Cerebellum (tissue), 4 donors: ENCODE measurements at places on chromosomes 13 and 19.

- no peak for DNase-seq
These were observed 155.3 kb upstream of the LSM14A start for GRCh38 chr19:34017024-34017423.

- no peak for DNase-seq
These were observed 32.5 kb downstream of the DLEU7 start for GRCh38 chr13:50810998-50811397.

GRCh38 chr19:48480558-48481500, 11.7 kb downstream of the CYTH2 start:
- peak; percentile 73 for DNase-seq

DNA sequence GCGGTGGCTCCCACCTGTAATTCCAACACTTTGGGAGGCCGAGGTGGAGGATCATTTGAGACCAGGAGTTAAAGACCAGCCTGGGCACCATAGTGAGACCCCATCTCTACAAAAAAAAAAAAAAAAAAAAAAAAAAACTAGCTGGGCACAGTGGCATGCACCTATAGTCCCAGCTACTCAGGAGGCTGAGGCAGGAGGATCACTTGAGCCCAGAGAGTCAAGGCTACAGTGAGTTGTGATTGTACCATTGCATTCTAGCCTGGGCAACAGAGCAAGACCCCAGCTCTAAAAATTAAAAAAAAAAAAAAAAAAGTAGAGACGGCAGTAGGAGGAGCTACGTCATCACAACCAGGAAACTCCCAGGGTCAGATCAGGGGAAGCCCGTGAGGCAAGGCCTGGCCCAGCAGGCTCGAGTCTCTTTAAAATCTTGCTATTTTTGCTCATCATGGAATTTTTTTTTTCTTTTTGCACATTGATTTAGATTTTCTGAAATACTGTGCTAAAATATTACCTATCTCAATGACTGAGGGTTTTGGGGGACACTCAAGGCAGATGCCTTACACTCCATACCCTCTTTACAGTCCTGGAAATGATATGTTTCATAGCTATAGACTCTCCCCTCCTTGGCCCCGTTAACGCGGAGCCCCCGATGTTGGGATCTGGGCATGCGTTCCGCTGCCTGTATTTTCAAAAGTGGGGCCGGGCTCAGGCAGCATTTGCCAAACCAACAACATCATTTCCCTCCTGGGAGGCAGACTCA, 44.4 kb upstream of the USE1 start:
- DNase-seq: no peak

- DNase-seq: no peak
These were observed 61.5 kb upstream of the ZNF536 start for GRCh38 chr19:30310602-30311263.

DNA sequence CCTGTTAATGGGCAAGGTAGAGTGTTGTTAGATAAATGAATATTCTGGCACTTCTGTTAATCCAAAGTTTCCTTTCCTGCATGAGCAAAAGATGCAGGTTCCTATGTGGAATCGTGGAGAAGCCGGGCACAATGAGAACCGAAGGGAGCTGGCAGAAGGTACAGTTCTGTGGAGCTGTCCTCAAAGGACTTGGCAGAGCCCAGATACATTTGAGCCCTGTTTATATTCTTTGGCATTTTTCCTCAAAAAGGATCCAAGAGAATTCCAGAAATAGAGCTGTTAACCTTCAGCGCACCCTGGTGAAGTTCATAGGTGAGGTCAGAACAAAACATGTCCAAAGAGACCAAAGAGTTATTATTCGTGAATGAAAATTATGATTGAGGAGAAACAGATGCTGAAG, 4.0 kb upstream of the DLEU7 start:
- DNase-seq: peak; percentile 69

GRCh38 chr13:113902481-113902880, 38.6 kb upstream of the GAS6 start:
- DNase-seq: no peak

GRCh38 chr13:93847162-93847561, 620.6 kb downstream of the GPC6 start:
- DNase-seq: no peak

DNA sequence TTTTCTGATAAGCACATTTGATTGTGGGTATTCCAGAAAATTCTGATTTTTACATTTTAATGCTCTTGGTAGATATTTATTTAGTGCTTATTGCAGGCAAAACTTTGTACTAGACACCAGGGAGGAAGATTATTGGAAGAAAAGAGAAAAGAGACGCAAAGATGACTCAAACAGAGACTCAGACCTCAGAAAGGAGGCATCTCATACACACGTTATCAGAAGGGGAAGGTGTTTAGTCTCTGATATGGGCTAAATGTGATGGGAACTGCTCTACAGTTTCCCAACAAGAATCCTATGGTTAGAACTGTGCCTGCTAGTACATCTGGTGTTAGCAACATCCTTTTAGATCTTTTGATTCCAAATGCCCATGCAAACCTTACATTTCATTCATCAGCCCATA, 245.6 kb downstream of the KLF5 start:
- no peak for DNase-seq

GRCh38 chr13:95335667-95336066, 34.4 kb upstream of the ABCC4 start:
- no peak for DNase-seq

- no peak for DNase-seq
These were observed 6.8 kb downstream of the TLE6 start for GRCh38 chr19:2984215-2984528.

GRCh38 chr13:91399189-91400062, 1.0 kb downstream of the GPC5 start:
- DNase-seq: no peak

- DNase-seq: no peak
These were observed 24.1 kb downstream of the OLFM4 start for GRCh38 chr13:53052675-53053074.

DNA sequence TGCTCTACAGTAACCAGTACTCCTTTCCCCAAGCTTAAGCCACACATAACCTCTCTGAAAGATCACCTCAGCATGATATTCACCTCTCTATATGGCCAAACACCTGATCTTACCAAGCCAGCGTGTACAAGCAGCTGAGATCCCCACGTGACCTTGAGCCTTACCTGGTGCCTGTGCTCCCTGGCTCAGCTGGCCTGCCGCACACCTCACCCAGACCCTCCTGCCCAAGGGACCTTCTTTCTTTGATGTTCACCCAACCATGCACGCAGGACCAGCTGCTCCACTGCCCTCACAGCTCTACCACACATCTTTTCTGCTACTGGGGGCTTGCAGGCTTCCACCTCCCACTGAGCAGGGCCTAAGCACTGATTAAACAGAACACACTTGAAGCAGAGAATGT, 9.0 kb downstream of the DHRS12 start:
- no peak for DNase-seq

GRCh38 chr13:111461445-111462149, 141.2 kb downstream of the TEX29 start:
- DNase-seq: no peak

DNA sequence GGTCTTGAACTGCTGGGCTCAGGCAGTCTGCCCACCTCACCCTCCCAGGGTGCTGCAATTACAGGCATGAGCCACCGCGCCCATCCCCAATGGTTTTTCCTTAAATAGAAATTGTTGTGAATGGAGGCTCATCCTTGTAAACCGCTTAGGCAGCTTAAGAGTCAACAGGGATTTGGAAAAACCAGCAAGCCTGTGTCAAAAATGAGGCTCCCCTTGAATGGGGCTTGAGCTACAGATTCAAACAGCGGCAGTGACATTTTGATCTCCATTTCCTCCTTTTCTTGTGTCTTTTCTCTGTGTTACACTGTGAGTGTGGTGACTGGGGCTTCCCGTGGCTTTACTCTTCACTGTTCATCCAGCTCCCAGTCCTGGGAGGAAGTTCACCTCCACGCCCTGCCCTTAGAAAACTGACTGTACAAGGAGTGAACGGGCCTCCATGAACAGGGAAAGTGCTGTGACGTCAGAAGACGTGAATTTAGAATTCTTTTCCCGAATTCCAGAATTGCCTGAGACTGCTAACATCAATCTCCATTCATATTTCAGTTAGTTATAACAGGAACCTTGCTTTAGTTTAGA, 15.3 kb upstream of the RAB8A start:
- no peak for DNase-seq

DNA sequence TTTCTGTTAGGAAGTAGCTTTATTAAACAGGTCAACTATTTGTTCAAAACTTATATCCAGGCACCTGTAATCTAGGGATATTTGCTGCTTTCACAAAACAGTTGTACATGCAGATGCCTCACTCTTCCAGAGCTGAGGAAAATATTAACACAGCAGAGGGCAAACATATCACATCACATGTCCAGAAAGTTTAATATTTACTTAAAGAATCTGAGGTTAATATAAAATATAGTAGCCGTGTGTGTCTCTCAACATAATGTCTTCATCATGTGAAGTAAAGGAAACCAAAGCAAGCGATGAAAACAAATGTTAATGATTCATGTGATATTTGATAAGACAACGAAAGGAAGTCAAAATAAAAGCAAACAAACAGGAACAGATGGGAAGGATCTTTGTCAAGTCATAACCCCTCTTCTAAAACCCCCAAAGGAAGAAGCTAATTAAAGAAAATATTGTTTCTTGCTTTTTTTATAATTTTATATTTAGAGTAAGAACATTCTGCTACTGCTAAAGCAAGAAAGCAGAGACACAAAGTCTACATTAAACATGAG, 418.8 kb downstream of the DACH1 start:
- DNase-seq: no peak

GRCh38 chr19:46284635-46285034, 12.2 kb upstream of the HIF3A start:
- no peak for DNase-seq

- no peak for DNase-seq
These were observed 50.1 kb downstream of the ITGBL1 start for GRCh38 chr13:101502618-101503017.

DNA sequence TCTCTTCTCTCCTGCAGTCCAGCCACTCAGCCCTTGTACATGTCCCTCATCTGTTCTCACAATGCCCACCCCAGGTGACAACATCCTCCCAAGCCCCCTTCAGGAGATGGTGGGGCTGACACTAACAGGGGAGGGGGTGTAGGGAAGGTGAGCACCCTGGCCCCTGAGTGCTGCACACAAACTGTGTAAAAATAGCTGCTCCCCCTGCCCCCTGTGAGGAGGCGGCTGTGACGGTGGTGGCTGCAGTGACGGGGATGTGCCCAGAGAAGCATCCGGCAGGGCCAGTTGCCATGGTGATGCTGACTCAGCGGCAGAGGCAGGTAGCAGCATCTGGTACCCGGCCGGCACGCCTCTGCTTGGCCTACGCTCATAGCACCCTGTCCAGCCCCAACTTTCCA, 13.0 kb upstream of the JUND start:
- no peak for DNase-seq

- DNase-seq: peak; percentile 37
These were observed 18.7 kb downstream of the GPR180 start for GRCh38 chr13:94620286-94620896.

GRCh38 chr19:11624069-11624463, 26.8 kb downstream of the ZNF627 start:
- DNase-seq: no peak

GRCh38 chr13:26476111-26476781, 81.2 kb upstream of the WASF3 start:
- no peak for DNase-seq

GRCh38 chr13:108915634-108916512, 286.5 kb downstream of the MYO16 start:
- DNase-seq: no peak

- DNase-seq: no peak
These were observed 5.0 kb upstream of the C19orf33 start for GRCh38 chr19:38298821-38299680.

- DNase-seq: no peak
These were observed 29.0 kb upstream of the WASF3 start for GRCh38 chr13:26528527-26528926.

- no peak for DNase-seq
These were observed 21.9 kb downstream of the KCTD12 start for GRCh38 chr13:76864259-76864658.
